Cerebellum (tissue), 4 donors: ENCODE measurements at places on chromosomes 13 and 19. TPM values are rescaled to one million over a fixed set of nuclear protein-coding genes. Genes with fewer than 3 reads are reported as not detected.

DNA sequence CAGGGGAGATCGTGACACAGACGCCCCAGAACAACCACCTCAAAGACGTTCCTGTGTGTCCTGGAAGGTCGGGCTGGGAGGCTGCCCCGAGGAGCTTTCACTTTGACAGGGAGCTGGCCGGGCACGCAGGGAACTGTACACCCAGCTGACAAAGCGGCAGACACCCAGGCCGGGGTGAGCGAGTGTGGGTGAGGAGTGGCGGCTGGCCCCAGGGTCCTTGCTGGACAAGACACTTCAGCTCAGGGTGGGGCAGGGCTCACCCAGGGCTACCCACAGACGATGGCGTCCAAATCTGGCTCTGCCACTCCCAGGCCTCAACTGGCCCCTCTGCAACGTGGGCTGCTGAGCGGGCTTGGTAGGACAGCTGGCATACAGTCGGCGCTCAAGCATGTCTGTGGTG lies 2.0 kb downstream of the FGF22 start:
- no peak for DNase-seq

- DNase-seq = no peak
These were observed 1985.7 kb upstream of the PRR20A start for GRCh38 chr13:55155046-55155445.

DNA sequence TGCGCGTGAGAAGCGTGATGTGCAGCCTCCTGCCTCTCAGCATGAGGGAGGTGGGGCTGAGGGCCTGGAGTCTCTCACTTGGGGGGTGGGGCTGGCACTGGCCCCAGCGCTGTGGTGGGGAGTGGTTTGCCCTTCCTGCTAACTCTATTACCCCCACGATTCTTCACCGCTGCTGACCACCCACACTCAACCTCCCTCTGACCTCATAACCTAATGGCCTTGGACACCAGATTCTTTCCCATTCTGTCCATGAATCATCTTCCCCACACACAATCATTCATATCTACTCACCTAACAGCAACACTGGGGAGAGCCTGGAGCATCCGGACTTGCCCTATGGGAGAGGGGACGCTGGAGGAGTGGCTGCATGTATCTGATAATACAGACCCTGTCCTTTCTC lies 8.7 kb downstream of the CD177 start:
- no peak for DNase-seq

DNA sequence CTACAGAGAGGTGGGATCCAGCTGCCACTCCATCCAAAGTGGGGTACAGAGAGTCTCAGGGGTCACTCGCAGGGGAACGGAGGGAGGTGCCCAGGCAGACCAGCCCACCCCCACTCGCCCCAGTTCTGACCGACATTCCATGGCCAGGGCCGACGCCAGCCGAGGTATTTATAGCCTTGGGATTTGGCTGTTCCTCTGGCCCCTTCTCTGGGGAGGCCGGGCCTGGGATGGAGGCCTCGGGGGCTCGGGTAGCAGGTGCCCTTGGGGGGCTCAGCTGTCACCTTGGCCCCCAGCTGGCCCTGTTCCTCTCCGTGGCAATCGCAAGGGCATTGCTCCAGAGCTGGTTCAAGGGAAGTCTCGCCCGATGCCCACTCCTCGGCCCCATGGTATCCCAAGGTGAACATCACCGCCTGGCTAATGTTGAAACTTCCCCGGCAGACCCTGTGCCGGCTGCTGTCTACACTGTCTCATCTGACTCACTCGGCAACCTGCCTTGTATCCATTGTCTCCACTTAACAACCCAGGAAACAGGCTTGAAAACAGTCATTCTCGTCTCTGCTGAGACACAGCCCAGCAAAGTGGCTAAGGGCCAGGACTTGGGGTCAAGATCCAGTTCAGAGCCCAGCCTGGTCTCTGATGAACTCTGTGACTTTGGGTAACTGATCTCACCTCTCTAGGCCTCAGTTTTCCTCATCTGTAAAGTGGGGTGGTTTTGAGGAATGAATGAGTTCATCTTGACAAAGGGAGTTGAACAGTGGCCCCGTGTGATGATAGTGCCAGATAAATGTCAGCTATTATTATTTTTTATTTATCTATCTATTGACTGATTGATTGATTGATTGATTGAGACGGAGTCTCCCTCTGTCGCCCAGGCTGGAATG lies 9.7 kb downstream of the PRKACA start:
- no peak for DNase-seq

The ZNF418 gene
- total RNA-seq = 39.0 TPM

DNA sequence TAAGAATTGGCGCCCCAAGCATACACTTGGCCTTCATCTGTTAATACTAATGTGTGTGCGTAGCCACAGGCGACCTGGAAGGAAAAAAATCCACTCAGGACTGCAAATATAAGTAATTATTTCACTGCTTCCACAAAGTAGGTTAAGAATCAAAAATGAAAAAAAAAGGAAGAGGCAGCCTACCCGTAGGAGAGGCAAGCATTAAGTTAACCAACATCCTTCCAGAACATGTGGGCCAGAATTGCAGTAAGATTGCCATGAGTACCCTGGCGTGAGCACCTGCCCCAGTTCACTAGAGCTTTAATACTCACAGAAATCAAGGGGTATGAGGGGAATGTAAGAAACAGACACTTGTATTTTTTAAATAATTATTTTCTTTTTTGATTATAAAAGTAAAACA lies 22.2 kb downstream of the RCBTB2 start:
- DNase-seq = no peak

GRCh38 chr19:4391306-4391693 lies 9.0 kb downstream of the SH3GL1 start:
- DNase-seq = no peak

DNA sequence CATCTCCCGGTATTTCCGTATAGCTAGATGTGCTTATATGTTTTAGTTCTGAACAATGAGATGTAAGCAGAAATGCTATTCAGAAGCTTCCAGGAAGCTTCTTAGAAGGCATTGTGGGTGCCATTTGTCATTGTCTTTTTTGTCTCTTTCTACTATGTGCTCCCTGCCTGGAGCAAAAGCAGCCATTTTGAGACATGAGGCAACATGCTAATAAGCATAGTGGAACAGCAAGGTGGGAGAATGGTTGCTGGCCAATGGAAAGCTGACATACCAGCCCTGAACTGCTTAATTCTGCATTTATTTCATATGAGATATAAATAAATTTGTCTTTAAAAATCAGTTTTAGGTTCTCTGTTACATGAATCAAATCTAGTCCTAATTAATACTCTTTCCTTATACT lies 299.7 kb downstream of the LMO7 start:
- no peak for DNase-seq

DNA sequence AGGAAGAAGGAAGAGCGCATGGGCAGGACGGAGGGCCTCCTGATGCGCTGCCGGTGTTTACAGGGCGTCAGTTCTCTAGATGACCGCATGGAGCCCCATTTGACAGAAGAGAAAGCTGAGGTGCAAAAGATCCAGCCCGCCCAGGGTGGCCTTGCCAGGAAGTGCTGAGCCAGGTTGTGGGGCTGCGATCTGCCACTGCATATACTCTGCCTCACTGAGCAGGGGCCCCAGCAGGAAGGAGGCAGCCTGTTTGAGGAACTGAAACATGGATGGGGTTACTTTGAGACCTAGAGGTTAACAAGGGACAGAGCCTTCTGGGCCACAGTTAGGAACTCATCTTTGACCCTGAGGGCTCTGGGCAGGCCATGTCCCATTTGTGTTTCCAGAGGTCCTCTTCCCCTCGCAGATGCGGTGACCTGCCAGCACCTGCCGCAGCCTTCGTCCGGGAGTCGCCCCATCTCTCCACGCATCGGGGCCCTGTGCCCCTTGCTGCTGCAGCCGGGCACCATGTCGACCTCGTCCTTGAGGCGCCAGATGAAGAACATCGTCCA lies 3.2 kb downstream of the EPN1 start:
- no peak for DNase-seq

DNA sequence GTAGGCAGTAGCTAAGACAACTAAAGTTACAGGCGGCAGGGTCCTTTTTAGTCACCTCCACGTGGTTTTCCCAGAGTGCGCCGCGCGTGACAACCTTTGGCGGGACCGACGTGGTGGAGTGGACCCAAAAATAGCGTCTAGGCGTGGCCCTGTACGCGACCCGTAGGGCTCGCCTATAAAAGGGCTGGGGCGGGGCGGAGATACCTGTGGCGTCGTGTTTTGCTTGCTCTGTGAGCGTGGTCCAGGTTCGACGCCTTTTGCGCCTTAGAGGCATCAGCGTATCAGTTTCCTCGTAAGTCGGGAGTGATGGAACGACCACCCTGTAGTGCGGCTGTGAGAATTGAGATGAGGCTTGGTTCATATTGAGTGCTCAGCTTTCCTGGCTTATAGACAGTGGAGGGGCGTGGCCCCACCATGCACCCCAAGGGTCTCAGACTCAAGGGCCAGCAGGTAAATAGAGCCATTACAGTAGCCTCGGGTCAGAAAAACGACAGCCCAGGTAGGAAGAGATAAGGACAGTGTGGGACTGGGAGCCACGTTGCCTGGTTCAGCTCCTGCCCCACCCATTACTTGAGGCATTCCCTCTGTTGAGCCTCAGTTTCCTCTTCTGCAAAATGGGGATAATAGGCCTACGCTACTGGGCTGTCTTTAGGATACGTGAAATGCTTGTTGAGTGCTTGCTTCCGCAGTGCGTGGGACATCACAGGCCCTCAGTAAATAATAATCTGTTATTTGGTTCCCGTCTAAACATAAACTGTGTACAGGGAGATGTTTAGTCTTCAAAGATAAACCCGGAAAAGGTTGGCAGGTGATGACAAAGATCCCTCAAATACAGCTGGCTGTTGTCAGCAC lies 693 bp upstream of the TMED1 start:
- DNase-seq = peak; percentile 76

GRCh38 chr19:33492090-33492489 lies 29.5 kb downstream of the PEPD start:
- no peak for DNase-seq

GRCh38 chr19:41589371-41589770 lies 13.4 kb downstream of the CEACAM21 start:
- no peak for DNase-seq

The APC2 gene
- 137 TPM for total RNA-seq

The PRR19 gene
- total RNA-seq = 1.4 TPM

The LGI4 gene
- 2.7 TPM for total RNA-seq

GRCh38 chr13:39967199-39967959 lies 311.9 kb downstream of the COG6 start:
- DNase-seq = no peak

- DNase-seq = no peak
These were observed 148.3 kb downstream of the POSTN start for GRCh38 chr13:37450276-37450675.

- no peak for DNase-seq
These were observed 27.4 kb downstream of the CD177 start for GRCh38 chr19:43380771-43381386.

DNA sequence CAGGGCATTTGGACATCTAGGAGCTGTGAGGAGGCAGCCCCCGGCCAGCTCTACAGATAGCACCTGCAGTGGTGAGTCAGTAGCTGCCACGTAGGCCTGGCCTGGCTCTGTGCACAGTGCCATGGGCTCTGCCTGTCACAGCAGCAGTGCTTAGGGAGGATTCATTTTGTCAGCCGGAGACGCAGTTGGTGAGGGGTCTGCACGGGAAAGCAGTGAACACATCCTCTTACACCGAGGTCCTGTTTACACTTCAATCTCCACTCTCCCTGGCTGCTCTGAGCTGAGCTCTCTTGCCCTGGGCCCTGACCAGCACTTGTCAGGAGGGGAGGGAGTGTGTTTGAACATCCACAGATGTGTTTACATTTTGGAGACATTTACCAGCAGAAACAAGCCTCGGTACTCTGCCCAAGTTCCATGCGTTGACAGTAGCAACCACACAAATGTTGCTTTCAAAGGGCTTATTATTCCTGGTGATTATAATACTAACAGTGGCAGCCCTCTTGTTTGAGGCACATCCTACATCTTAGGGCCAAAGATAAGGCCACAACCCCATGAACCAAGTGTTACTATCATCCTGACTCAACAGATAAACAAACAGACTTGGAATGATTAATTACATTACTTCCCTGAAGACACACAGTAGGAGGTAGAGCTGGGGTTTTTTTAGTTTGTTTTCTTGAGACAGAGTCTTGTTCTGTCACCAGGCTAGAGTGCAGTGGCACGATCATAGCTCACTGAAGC lies 148.9 kb downstream of the USP12 start:
- no peak for DNase-seq

DNA sequence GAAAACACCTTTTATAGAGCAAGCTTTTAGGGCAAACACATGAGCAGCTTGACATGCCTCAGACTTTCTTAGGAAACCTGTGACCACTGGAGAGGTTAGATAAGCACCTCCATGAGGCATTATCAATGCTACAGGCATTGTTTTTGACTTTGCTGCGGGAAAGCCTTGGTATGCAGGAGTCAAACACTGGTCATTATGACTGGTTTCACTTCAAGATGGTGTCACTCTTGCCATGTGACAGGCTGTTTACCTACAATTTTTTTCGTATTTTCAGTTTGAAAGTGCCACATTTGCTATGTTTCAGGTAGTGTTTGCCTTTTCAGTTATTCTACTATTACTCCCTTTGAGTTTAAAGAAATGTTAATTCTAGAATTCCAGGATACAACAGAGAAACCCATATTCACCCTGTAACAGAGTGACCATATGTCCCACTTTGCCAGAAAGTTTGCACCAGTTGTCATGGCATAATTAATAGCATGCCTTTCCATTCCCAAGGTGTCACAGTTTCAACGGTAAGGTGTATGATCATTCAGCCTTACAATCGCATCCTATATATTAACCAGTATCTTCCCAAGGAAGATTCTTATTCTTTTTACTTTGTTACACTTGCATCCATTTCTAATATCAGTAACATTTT lies 33.0 kb downstream of the USP12 start:
- no peak for DNase-seq

- peak; percentile 70 for DNase-seq
These were observed 2.9 kb upstream of the C19orf85 start for GRCh38 chr19:55467236-55468053.

The NR1H2 gene
- total RNA-seq = 16.5 TPM

The PCDH9 gene
- 131 TPM for total RNA-seq

- DNase-seq = no peak
These were observed 942.2 kb downstream of the PCDH17 start for GRCh38 chr13:58573743-58574142.

The FPR1 gene
- total RNA-seq = 3.2 TPM

The SERTAD1 gene
- 2.1 TPM for total RNA-seq

DNA sequence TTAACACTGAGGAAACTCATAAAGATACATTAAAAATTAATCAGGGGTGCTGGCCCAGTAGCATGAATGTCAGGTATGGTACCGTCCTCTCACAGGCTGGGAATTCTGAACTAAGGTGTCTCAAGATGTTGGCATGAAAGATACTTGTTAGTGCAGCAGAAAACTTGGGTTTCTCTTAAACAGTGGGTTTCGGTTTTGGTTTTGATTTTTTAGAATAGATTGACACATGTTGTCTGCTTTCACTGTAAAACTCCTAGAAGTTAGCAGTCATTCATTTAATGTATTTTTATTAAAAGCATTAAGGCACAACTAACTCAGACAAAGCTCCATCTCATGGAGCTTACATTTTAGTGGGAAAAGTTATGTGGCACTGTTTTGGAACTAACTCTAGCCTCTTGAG lies 3.5 kb upstream of the OBI1 start:
- DNase-seq = no peak

The IGFL1 gene
- not detected for total RNA-seq
